ENCODE measurements at places on chromosomes 2 and 18.

GRCh38 chr2:667332-667999 lies 9.7 kb downstream of the TMEM18 start:
- peak; percentile 13 for DNase-seq

DNA sequence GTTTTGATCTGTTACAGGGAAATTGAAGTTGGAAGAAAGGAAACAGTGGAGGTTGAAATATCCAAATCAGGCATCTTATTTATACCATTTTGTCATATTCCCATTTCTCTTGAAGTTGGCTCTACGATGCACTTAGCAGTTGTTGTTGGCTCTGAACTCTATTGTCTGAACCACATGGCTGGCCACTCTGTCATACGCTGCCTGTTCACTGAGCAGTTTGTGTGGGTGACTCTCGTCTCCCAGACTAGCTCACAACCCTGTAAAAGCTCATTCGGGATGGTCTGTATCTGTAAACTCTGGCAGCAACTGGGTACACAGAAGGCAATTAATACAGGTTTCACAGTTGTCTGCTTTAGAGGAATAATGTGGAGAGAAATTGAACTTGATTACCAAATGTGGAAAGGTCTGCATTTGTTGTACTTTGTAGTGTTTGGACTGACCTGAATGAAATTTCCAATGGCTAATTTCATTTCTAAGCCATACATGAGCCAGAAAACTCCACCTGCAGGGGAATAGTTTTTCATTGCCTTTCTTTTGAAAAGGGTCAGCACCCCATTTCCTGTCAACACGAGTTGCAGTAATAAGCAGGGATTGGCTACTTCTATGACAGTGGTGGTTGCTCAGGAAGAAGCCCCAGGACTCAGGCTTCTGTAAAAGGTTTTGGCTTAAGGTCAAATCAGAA lies 378.2 kb downstream of the OSR1 start:
- DNase-seq, result no peak

DNA sequence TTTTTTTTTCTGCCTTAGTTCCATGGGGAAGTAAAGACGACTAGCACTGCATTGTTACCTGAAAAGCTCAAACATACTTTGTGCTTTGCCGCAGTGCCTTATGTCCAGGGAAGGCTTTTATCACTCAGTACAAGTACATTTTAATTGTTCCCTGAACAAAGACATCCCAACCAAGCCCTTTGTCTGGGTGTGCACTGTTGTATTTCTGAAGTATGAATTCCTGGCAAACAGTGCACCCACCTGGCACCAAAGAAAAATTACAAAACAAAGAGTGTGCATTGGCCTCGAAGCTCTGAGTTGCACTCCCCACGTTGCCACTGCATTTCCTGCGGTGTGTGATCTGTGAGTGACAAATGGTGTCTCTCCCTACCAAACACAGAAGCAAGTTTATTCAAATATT lies 858.5 kb upstream of the PIK3C3 start:
- DNase-seq, result no peak

DNA sequence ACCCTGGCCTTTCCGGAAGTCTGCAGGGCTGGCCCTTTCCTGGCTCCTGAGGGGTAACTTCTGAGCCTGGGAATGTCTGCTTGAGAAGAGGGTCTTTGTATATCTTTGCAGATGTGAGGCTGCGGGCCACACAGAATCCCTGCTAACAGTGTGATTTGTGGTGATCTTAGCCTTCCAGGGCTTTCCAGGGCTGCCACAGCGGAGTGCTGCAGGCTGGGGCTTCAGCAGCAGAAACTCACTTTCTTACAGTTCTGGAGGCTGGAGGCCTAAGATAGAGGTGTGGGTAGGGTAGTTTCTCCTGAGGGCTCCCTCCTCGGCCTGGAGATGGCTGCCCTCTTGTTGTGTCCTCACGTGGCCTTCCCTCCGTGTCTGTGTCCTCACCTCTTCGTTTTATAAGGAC lies 294.7 kb upstream of the HS6ST1 start:
- no peak for DNase-seq

GRCh38 chr2:172806493-172806892 lies 70.8 kb downstream of the RAPGEF4 start:
- DNase-seq, result peak; percentile 22

DNA sequence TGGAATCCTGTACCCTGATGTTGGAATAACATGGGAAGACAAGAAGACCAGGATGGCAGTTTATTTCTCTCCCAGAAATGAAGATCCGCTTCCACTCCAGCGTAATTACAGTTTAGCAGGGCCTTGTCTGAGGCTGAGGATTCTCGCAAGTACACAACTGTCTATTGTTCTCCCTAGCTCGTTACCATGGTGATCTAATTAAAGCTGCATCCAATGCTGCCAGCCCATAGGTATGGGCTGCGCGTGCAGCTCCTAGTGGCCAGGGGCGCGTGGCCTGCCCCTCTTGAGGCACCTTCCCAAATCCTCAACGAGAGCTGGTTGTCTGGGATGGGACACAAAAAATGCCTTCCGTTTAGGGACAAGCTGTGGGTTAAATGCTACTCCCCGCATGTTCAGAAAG lies 344.9 kb downstream of the CYRIA start:
- DNase-seq, result no peak

- no peak for DNase-seq
Measured at GRCh38 chr2:40321016-40321623, 130.8 kb downstream of the SLC8A1 start.

- DNase-seq, result no peak
Measured at GRCh38 chr2:26422947-26423629, 21.4 kb downstream of the DRC1 start.

All from NCI-H446 (cell line).